ENCODE measurements at places on chromosomes 12 and 14. TPM values are rescaled to one million over a fixed set of nuclear protein-coding genes. Genes with fewer than 3 reads are reported as not detected.

KCNC2 gene
- not detected for total RNA-seq

TMEM253 gene
- total RNA-seq, result 0.25 TPM

PLA2G1B gene
- total RNA-seq, result 2.0 TPM

TMPRSS12 gene
- not detected for total RNA-seq

SRGAP1 gene
- 12.6 TPM for total RNA-seq

RGS6 gene
- 0.66 TPM for total RNA-seq

DNA sequence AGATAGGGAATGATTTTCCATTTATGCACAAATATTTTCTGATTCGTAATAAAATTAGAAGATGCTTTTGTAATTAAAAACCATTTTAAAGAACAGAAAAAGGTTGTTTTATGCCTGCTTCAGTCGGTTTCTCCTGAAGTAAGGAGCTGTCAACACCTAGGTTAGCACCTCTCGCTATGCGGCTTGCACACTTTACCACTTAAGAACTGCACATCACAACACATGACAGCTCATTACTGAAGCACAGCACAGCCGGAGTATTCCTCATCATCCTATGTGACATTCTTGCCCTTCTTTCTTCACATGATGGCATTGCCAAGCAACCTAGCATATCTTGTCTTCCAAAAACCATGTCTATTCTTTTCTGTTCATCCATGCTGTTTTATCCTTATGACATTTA lies 5.4 kb upstream of the WIF1 start:
- no peak for DNase-seq

GRCh38 chr12:115407723-115408122 lies 723.7 kb upstream of the TBX3 start:
- no peak for DNase-seq

DNA sequence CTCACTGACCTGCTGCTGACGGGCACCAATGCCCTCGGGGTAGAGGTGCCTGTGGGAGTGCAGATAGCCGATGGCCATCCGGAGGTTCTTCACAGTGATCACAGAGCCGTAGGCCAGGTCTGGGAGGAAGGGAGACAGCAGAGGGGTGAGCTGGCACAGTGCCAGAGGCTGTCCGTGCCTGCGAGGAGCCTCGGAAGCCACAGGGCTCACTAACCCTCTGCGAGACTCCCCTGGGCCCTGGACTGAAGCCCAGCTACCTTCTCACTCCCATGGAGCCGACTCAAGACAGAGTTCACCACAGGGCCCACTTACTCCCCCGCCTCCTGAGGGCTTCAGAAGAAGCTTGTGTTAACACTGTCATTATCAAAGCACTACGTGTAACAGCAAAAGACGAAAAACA lies 24.5 kb downstream of the POMT2 start:
- peak; percentile 75 for DNase-seq

DNA sequence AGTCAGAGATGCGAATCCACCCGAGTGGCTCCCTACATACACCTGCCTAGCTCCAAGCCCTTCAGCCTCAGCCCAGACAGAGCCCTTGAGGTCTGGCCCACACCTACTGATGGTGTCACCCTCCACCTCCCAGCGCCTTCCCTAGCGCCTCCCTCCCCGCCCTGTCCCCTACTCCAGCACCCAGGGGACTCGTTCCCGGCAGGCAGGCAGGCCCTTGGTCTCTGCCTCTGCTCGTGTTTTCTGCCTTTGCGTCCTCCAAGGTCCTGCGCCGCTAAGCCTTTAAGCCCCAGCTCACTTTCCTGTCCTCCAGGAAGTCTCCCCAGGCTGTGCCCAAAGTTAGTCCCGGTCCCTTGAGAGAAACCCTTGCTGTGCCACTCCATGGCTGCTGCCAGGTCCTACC lies 12.7 kb downstream of the INF2 start:
- no peak for DNase-seq

DNA sequence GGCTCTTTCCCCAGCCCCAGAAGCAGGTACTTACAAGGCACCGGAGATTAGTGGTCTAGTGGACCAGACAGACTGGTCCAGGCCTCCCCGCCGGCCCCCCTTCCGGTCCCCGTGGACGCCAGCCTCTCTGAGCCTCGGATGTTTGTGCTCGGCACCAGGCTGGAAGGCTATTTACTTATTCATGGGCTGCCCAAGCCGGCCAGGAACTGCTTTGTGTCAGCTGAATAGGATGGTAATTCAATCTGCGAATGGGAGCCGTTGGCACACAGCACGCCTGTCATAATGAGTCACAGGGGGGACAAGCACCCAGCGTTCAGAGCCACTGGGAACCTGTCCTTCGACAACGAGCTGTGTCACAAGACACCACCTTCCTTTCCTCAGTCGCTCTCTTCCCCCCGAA lies 82.3 kb downstream of the RIMBP2 start:
- no peak for DNase-seq

- DNase-seq, result no peak
These were observed 22.5 kb downstream of the EML1 start for GRCh38 chr14:99815696-99816095.

GRCh38 chr14:54577977-54578376 lies 11.0 kb downstream of the SAMD4A start:
- no peak for DNase-seq

- DNase-seq, result no peak
These were observed 151.7 kb upstream of the DDHD1 start for GRCh38 chr14:53304726-53305381.

DNA sequence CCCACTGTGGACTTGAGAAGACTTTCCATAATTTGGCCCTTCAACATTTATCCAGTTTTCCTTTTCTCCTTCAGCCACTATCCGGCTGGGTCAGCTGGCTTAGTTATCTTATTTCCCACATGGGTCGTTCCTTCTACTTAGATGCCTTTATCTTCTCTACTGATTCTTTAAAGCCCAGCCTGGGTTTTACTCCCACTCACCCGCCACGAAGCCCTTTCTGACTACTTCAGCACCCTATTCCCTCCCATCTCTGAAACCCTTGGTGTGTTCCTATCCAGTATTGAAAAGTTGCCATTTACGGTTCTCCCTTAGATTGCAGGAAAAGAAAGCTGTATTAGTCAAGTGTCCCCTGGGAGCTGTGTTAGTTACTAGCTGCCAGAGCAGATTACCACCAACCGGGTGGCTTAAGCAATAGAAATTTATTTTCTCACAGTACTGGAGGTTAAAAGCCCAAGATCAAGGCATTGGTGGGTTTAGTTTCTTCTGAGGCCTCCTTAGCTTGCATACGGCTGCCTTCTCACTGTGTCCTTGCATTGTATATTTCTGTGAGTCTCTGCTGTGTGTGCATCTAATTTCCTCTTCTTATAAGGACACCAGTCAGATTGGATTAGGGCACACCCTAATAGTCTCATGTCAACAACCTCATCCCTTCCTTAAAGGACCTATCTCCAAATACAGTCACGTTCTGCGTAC lies 105.5 kb downstream of the GPATCH2L start:
- DNase-seq, result no peak

DNA sequence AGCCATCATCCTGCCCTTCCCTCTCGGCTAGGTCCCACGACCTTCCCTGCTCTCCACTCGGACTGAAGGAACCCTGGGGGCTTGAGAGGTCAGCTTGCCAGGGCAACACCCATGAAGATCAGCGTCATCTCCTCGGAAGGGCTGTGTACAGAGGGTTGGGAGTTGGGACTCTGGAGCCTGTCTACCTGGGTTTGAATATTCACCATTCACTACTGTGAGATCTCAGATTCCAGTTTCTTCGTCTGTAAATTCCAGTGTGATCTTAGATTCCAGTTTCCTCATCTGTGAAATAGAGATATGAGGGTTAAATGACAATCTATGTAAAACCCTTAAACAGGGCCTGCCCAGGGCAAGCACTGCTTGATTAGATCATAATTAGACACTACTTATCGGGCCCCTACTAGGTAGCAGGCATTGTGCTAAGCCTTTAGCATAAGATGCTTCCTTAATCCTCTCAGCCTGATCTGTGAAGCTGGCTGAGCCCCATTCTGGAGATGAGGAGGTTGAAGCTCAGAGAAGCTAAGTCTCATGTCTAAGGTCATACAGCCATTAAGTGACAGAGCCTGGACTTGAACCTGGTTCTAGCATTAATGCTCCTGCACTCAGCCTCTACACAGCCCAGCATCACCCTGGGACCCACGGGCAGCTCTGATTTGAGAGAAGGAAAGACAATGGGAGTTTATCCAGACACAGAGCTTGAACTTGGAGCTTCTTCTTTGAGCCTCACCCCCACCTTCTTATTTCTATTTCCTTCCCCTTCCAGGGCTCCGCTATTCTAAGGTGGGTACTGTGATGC lies 612 bp upstream of the ZDHHC22 start:
- DNase-seq, result no peak

GRCh38 chr14:77270361-77271112 lies 469 bp downstream of the NGB start:
- no peak for DNase-seq

DNA sequence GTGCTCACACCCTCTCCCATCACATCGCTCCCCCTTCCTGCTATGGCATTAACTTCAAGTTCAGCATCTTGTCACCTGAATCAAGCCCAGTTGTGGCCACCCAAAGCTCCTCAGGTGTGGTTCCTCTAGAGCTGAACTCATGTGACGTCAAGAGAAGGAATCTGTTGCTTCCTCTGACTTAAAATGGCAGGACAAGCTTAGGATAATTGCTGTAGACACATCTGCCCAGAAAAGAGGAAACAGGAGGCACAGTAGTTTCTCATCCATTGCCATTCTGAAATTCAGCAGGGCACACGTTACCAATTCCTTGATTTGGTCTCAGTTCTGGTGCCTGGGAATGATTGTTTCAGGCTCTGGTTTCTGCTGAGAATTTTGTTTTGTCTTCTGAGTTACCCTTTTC lies 52.1 kb downstream of the RCOR1 start:
- no peak for DNase-seq

All from ovary (tissue), 10 donors.